Activated naive CD4-positive, alpha-beta T cell (primary cell): ENCODE measurements at places on chromosomes 16 and 17.

DNA sequence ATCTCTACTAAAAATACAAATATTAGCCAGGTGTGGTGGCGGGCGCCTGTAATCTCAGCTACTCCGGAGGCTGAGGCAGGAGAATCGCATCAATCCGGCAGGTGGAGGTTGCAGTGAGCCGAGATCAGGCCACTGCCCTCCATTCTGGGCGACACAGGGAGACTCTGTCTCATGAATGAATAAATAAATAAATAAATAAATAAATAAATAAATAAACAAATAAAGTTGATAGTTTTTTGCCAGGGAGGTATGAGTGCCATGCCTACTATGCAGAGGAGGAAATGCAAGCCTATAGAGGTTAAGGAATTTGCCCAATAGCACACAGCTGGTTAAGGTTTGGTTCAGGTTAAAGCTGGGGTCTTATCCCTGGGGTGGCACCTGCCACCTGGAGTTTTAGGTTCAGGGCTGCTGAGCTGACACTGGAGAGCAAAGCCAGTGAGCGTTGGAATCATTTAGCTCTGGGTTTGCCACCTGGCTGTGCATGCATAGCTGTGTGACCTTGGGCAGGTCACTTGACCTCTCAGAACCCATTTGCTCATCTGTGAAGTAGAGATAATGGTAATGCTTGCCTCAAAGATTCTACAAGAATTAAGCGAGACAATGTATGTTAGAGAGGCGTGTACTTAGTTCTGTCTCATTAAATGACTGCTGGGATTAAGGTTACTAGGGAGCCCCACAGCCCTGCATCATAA, 1.2 kb downstream of the OTOA start:
- no peak for DNase-seq

GRCh38 chr17:28567604-28568003, 3.7 kb downstream of the PIGS start:
- no peak for DNase-seq

DNA sequence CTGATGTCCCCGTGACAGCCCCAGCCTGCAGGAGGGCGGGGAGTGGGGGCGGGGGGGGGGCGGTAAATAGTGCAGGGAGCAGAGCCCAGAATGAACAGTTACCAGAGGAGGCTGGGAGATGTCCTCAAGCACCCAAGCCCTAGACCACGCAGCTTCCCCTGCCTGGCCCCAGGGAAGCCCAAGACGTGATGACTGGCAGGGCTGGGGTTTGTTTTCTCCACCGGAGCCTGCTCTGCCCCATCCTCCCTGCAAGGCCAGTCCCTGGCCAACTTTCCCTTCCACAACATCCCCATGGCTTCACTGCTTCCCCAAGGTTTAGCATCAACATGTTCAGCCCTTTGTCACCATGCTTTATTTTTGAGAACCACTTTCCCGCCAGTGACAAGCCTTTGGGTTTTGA, 1.4 kb upstream of the BEAN1 start:
- DNase-seq, result no peak

GRCh38 chr17:4476511-4477070, 22.1 kb upstream of the SPNS2 start:
- no peak for DNase-seq

DNA sequence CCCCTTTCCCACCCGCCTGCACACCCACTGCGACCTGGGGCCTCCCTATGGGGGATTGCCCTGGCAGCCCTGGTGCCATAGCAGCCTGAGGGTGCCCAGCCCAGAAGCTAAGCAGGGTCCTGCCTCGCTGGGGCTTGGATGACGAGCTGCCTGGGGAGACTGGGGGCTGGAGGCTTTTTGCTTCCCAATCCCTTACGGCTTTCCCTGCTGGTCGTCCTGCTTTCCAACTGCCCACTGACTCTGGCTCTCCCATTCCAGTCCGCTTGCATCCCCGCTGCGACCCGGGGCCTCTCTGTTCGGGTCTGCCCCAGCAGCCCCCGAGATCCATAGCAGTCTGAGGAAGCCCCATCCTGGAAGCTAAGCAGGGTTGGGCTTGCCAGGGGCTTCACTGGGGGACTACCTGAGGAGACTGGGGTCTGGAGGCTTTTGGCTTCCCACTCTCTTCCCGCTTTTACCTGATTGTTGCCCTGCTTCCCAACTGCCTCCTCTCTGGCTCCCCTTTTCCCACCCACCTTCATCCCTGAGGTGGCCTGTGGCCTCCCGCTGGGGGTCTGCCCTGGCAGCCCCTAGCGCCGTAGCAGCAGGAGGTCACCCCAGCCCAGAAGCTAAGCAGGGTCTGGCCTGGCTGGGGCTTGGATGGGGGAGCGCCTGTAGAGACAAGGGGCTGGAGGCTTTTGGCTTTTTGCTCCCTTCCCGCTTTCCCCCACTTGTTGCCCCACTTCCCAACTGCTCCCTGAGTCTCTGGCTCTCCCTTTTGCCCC, 2292.8 kb downstream of the TP53TG3F start:
- no peak for DNase-seq

- no peak for DNase-seq
Observed at GRCh38 chr16:12489357-12489990, 314.2 kb downstream of the CPPED1 start.

- no peak for DNase-seq
Observed at GRCh38 chr16:69328854-69329316, 1.5 kb downstream of the PDF start.

DNA sequence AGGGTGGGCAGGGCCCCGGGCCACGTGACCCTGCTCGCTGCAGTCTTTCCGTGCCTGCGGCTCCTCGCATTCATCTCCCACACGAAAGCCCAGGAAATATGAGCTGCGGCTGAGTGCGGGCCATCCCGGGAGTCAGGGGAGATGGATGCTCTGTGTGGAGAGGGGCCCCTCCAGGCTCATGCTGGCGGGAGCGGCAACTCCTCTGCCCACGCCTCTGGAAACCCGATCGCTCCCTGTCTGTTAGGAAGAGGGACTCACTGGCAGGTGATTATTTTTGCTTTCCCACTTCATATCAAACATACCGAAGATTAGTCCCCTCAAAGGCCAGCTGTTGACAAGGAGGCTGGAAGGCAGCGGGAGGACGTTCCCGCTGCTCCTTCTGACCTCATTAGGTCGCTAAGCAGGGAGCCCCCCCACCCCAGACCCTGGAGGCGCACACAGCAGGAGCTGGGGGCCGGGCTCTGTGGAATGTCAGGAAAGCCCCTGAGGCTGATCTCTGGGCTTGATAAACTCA, 228.5 kb downstream of the FOXL1 start:
- DNase-seq, result no peak

- DNase-seq, result no peak
Observed at GRCh38 chr16:20099375-20099774, 25.7 kb upstream of the GPR139 start.

- no peak for DNase-seq
Observed at GRCh38 chr17:67412941-67413340, 35.9 kb downstream of the PITPNC1 start.

DNA sequence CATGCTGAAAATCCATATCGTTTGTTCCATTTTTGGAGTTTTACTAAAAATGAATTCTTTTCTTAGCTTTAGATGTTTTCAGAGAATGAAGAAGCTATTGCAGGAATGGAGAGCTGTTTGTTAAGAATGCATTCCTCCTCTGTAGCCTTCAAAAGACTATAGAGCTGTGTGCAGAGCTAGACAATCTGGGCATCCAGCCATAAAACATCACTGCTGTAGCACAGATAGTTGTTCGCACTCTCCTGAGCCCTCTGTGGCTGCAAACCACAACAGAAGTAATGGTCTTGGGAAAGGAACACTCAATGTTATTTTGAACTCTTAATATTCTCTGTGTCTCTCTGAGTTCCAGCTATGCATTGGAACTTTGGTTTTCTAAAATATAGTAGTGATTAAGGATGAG, 4.9 kb downstream of the TNRC6C start:
- peak; percentile 10 for DNase-seq

GRCh38 chr16:68782198-68783174, 45.4 kb downstream of the CDH1 start:
- no peak for DNase-seq

- no peak for DNase-seq
Observed at GRCh38 chr17:15287538-15288267, 22.6 kb upstream of the PMP22 start.

DNA sequence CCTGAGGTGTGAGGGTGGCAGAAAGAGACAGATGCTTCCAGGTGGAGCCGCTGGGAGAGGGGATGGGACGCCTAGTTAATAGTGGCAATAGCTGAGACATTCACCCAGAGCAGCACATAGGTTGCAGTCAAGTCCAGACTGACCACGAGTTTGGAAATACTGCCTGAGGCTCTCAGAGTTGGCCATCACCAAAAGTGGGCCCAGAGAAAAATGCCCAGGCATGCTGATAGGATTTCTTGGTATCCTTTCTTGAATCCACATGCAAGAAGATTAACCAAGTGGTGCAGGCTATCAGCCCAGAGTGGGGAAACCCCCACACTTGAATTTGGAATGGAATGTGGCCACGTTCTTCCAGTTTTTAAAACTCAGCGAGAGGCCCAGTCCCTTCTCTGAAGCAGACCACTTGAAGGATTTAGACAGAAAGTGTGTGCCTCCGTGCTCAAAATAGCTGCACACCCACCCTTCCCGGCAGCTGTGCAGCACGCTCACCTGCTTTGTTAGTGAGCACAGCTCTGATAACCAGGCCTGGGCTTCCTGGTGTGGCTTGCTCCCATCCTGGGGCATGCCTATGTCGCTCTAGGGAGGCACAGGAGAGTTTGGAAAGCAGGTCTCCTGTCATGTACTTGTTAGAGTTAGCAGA, 35.7 kb downstream of the PLD6 start:
- no peak for DNase-seq

DNA sequence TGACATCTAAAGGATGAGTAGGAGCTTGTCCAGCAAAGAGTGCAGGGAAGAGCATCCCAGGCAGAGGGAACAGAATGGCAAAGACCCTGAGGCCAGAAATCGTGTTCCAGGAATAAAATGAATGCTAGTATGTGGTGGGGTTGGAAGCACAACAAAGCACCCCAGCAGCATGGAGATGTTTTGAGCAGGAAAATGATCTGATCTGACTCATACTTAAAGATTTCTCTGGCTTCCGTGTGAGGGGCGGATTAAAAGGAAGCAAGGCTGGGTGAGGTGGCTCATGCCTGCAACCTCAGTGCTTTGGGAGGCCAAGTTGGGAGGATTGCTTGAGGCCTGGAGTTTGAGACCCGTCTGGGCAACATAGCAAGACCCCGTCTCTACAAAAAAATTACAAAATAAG, 2.3 kb downstream of the SLC5A11 start:
- DNase-seq, result no peak

GRCh38 chr17:78357672-78358537, 2.0 kb downstream of the SOCS3 start:
- no peak for DNase-seq

DNA sequence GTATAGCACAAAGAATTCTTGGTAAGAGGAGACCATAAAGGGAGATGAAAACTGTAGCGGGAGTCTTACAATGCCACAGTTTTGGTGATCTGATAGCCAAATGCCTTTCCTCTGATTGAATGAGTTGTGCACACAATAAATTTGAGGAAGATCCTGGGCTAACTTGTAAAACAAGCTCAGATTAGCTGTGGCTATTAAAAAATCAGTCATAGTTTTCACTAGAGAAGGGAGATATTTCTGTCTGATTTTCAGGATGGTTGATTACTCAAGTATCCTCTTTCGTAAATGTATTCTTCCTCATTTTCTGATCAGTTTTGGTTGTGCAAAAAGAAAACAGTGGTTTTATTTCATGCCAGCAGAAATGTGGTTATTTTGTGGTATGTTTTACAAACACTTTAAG, 9.1 kb upstream of the METTL9 start:
- DNase-seq, result no peak
